Femur (tissue), 1 donor: ENCODE measurements at places on chromosomes 3 and 15.
A peak's percentile ranks its signal among the peaks of the same experiment; 100 is the strongest.

DNA sequence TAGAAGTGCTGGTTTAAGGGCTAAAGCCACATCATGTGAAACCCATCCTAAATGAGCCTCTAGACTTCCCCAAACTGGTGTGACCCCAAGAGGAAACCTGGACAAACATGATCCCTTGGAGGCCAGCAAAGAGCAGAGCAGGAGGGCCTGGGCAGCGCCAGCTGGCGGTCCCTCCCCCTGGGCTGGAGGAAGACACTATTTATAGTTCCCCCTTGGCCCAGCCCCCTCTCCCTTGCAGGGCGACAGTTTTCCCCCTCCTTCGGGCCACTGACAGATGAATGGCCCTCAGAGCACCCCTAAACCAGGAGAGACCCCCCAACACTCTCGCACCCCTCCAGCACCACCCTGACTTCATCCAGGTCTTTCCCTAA is 2.9 kb downstream of the UCN2 start:
- peak; percentile 53 for DNase-seq

- no peak for DNase-seq
These were observed 24.9 kb downstream of the PRR23E start for GRCh38 chr3:127217596-127218453.

GRCh38 chr15:56654624-56655023 is 78.7 kb downstream of the ZNF280D start:
- no peak for DNase-seq

- no peak for DNase-seq
These were observed 278.6 kb downstream of the UBE2E2 start for GRCh38 chr3:23481616-23482278.

GRCh38 chr3:17980863-17981262 is 238.4 kb upstream of the TBC1D5 start:
- no peak for DNase-seq

DNA sequence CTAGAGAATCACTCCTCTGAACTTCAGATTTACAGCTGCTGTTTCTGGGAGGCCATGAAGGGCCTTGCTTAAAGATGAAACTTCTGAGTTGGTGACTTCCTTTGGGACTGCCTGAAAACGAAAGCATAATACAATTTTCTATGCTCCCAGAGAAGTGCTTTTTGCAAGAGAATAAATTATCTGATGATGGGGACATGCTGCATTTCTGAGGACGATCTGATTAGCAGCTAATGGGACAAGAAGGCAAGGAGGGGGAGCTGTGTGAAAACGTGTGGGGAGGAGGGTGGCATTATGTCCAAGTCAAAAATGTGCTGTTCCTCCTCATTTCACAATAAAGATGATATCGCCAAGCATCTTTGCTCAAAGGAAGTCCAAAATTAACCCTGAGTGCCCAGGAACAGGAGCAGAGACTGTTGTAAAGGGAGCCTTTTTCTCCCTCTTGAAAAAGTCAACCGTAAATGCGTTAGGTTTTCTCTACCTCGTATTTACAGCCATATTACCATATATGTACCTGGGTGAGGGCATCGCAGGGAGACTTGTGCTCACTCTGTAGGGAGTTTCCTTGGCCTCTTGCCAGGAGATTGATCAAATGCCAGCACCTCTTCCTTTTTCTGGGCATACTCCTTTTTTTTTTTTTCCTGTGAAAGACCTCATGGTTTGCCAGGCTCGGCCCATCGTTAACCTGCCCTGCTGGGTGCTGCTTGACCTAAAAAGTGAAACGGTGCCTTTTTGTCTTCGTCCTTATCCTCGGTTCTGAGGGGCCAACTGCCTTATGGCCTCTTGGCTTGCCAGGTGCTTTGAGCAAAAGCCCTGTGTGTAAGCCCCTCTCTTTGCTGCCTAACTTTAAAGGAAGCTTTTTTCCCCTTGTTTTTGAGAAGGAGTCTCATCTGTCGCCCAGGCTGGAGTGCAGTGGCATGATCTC is 11.5 kb downstream of the ITPR1 start:
- DNase-seq: no peak

- no peak for DNase-seq
These were observed 762.2 kb downstream of the NR2F2 start for GRCh38 chr15:97092656-97093055.
